ENCODE measurements at places on chromosomes 7 and 10.

DNA sequence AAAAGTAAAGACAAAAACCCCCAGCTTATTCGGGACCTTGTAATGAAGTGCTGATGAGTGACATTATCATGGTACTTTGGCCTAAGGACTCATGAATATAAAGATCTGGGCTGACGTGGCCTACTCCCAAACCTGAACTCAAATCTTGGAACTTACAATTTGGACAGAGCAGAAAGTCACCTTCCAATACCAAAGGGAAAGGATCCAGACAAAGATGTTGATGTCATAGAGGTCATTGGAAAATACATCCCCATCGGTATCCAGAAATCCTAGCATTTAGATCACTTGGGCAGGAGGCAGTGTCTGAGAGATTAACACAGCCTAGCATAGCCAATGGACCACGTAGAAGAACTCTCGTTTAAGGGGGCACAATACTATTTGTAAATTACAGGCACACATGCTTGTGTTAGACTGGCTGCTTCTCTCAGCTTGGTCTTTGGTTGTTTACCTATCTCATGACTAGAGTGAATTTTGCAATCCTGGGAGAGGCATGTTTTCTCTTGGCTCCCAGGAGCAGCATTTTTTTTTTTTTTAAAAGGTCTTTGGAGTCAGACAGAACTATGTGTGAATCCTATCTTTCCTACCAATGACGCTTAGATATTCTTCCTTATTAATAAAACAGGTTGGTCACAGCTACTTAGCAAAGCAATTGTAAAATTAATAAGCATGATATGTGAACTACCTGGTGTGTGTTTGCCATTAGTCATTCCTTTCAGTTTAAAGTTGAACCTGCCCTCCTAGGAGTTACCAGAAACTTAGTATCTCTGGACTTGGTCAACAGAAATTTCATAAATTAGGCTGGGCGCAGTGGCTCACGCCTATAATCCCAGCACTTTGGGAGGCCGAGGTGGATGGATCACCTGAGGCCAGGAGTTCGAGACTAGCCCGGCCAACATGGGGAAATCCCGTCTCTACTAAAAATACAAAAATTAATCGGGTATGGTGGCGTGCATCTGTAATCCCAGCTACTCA is 27.8 kb upstream of the MRPS33 start:
- no peak for DNase-seq

GRCh38 chr10:119005362-119006043 is 24.0 kb upstream of the NANOS1 start:
- no peak for DNase-seq

GRCh38 chr7:2101630-2102374 is 130.9 kb downstream of the MAD1L1 start:
- no peak for DNase-seq

- no peak for DNase-seq
Measured at GRCh38 chr10:29317027-29317420, 28.2 kb downstream of the LYZL1 start.

DNA sequence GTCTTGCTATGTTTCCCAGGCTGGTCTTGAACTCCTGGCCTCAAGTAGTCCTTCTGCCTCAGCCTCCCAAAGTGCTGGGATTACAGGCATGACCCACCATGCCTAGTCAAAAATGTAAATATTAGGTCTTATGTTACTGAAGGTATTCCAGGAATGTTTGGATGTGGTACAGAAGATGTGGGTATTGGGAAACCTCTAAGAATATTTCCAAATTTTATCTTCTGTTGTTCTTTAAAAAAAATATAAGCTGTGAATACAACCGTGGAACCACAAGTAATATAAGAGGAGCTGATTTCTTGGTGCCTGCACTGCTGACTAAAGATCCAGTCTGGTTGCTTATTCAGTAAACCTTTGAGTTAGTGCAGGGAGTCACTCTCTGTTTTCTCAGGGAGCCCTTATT is 178.3 kb downstream of the AUTS2 start:
- no peak for DNase-seq

DNA sequence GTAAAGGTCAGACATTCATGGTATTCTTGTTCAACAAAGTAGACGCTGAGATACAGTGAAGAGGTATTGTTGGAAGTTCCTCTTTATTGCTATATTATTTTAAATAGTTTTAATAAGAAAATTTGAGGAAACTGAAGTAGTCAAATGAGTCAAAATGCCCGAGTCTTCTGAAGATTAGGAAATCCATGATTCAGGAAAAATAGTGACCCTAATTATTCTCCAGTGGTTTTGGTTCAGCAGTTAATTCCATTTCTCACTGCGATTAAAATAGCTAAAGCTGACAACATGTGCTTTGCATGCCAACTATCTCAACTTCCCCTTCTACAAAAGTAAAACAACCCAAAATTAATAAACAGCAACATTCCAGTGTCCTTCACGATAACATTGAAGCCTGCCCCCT is 32.7 kb upstream of the PFKP start:
- no peak for DNase-seq

- DNase-seq: no peak
Measured at GRCh38 chr7:64101943-64102655, 56.9 kb downstream of the ZNF727 start.

GRCh38 chr10:119896061-119896655 is 3.6 kb downstream of the SEC23IP start:
- no peak for DNase-seq

- DNase-seq: no peak
Measured at GRCh38 chr7:31705377-31705776, 18.4 kb downstream of the PPP1R17 start.

GRCh38 chr7:94414481-94414880 is 19.8 kb downstream of the COL1A2 start:
- no peak for DNase-seq

GRCh38 chr10:122707535-122707934 is 7.9 kb upstream of the C10orf120 start:
- no peak for DNase-seq

GRCh38 chr7:101536232-101536631 is 92.9 kb downstream of the MYL10 start:
- no peak for DNase-seq

- no peak for DNase-seq
Measured at GRCh38 chr7:41702635-41703371, at the start of gene INHBA. Gene INHBA (minus strand): TSS chr7:41703090. CDS start chr7:41700374, 2,716 bp downstream.

DNA sequence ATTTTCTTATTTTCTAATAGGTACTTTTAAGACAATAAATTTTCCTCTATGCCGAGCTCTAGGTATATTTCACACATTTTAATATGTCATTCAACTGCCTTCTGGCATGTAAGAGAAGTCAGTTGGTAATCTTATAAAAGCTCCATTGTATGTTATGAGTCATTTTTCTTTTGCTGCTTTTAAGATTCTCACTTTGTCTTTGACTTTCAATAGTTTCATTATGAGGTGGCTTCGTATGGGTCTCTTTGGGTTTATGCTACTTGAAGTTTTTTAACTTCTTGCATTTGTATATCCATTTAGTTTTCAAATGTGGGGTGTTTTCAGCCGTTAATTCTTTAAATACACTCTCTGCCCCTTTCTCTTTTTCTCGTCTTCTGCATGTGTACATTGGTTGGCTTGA is 80.5 kb downstream of the ABCA13 start:
- DNase-seq: no peak

DNA sequence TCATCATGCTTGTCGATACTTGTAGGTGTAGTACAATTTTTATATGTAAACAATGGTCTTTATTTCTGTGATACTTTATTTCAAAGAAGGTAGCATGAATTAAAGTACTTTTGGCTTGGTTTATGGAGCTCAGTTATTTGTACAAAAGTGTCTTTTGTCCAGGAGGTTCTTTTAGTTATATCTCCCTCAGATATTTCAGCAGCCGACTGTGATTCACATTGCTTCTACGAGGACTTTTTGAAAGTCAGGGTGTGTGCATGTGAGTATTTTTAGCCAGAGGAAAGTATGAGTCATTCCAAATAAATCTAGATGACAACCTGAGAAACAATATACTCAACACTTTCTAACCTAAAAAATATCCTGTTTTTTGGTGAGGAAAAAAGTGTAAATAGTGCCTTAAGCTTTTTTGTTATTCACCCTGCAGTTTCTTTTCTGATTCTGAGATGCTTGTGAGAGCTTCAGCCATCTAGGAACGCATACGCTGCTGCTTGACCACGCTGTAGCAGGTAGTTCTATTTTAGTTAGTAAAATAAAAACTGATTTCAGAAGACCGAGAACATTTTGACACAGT is 595 bp upstream of the SUN1 start:
- DNase-seq: no peak

DNA sequence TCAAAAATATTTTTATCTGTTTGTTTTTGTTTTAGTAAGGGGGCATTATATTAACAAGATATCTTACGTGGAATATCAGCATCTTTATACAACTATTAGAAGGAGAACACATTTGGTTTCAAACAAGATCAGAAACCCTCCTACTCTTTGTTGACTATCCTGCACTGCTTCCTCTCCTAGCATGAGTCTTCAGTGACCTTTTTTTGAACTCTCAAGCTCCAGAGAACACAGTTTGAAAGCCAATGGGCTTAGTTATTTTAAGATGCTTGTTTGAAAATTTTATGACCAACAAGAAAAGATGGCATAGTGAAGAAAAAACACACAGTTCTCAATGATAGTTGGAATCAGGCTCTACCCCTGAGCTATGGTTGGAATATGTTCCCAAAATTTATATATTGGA is 37.2 kb upstream of the RTKN2 start:
- no peak for DNase-seq

- no peak for DNase-seq
Measured at GRCh38 chr10:125964558-125964957, 68.2 kb downstream of the FANK1 start.

- DNase-seq: no peak
Measured at GRCh38 chr7:34396437-34397064, 261.5 kb upstream of the NPSR1 start.

- no peak for DNase-seq
Measured at GRCh38 chr7:43363035-43363791, 219.7 kb upstream of the STK17A start.

DNA sequence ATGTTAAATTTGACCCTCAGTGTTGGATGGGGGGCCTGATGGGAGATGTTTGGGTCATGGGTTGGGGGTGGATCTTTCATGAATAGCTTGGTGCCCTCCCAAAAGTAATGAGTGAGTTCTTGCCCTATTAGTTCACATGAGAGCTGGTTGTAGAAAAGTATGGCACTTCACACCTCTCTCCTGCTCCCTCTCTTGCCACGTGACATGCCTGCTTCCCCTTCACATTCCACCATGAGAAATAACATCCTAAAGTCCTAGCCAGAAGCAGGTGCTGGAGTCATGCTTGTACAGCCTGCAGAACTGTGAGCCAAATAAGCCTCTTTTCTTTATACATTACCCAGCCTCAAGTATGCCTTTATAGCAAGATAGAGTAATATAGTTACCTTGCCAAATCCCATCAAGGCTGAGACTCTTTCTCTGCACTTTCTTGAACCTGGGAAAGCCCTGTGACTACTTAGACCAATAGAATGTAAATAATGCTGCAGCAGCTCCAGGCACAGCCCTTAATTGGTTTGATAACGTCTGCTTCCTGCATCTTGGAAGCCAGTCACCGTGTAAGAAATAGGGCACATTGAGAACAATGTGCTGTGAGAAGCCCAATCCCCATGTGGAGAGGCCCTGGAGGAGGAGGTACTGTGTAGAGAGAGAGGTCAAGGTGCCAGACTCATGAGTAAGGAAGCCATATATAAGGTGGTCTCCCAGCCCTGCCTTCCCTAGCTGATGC is 88.0 kb upstream of the NAMPT start:
- DNase-seq: no peak

- DNase-seq: no peak
Measured at GRCh38 chr10:57657164-57657765, 610.4 kb downstream of the IPMK start.

DNA sequence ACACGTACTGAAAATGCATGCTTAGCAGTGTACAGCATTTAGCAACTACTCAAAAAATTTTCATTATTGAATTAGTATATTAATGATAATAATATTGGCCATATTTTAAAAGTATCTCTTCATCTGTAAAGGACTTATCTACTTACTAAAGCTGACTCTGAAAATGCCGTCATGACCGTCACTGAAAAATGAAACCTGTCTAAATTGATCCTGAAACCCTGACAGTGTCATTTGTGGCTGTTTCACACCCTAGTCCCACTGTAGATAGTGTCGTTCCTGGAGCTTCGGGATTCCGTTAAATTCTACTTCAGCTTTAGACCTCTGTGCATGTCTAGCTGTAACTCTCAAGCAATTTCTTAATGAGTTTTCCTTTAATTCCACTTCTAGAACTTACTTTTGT is 35.8 kb upstream of the EZH2 start:
- no peak for DNase-seq

DNA sequence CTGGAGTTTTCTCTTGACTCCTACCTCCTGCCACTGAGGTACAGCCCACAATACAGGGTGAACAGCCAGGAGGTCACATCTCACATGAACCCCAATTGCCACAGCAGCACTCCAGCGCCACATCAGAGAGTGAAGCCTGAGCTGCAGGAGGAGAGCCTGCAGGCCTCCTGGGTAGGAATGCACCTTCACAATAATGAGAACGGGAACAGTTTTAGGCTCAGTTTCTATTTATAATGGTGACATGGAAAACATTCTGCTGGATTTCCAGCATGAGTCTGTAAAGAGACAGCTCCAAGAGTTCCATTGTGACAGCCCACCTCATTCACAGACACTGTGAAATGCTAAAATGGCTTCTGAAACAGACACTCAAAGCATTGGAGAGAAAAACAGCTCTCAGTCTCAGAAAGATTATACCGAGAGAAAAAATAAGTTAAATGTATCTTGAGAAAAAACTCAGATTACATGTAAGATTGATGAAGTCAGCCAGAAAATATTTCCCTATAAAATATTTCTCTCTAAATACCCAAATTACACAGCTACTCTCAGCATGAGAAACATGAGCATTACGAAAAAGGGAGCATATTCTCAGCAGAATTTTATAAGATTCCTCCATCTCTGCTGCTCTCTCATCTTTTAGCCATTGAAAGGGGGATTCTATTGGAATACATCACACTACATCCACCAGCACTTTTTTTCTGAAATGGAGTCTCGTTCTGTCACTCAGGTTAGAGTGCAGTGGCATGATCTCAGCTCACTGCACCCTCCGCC is 11.3 kb downstream of the ZNF680 start:
- DNase-seq: no peak

DNA sequence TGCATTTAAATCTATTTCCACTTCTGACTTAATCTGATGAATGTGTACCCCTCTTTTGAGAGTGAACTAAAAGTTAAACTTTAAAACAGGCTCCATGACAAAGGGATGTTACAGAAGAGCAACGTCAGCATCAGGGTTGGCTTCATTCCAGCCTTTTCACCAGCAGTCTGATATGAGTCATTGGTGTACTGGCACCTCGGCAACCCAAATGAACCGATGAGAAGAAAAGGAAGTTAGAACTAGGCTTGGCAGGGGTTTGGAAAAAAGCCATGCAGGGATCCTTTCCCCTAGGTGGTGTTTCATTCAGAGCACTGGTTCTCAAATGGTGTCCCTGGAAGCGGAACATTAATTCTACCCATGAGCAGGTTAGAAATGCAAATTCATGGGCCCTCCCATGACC is 53.6 kb downstream of the SEC61G start:
- DNase-seq: no peak
